ENCODE measurements at places on chromosomes 5 and 9. TPM values are rescaled to one million over a fixed set of nuclear protein-coding genes. Genes with fewer than 3 reads are reported as not detected.

DNA sequence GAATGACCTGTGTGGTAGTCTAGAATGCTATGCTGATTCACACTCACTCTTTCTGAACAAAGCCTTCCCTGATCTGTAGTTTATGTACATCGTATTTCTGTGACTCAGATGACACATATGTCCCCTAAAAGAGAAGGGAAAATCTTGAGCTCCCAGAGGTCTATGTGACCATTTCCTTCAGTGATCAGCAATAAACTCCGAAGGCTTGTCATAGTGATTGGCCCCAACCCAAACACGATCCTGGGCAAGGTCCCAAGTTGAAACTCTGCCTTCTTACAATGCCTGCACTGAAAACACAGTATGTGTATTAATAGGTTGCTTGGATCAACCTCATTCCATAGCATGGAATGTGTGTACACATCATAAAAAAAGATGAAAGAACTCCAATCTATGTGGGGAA is 685.8 kb downstream of the MAT2B start:
- no peak for DNase-seq

DNA sequence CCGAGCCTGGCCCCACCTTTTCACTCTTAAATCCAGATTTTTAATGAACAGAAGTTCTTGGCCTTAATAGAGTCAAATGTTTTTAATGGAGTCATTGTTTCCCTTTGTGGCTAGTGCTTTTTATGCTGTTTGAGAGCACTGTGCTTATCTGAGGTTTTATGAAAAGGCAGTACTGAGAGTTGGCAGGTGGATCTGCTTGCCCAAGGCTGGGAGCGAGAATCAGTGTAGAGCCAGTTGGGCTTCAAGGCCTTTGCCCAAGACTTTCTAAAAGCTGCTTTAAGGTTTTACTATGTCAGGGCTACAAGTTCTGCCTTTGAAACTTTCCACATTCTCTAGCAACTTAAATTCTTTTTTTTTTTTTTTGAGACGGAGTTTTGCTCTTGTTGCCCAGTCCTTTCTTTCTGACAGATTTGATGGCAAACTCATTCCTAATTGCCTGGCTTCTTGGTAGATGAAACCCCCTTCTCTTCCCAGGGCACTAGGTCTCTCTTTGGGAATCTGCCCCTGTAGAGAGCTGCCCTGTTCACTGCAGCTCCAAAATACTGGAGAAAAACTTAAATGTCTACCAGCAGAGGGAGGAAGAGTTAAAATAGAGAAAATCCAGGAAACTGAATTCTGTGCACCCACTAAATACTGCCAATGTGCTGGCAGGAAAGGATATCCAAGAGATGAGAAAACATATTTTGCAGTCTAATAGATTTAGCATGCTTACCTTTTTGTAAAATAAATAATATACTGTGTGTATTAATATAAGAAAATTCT is 36.9 kb upstream of the CDK20 start:
- no peak for DNase-seq

DNA sequence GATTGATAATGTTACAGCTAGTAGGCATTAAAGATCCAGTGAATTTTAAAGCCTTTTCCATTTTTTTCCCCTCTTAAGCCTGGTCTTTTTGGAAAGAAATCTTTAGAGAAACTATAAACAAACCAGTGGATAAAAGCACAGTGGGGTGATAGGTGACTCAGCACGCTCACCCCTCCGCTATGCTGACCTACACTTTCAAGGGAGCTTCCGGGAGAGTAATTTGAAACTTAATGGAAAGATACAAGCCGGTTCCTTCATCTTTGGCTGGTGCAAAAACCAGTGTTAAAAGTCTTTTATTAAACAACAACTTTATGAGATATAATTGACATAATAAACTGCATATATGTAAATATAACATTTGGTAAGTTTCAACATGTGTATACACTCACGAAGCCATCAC is 27.0 kb upstream of the ALDOB start:
- no peak for DNase-seq

GRCh38 chr5:10323588-10324488 is 16.1 kb upstream of the CMBL start:
- DNase-seq: no peak

GRCh38 chr9:83484990-83485389 is 53.2 kb downstream of the FRMD3 start:
- DNase-seq: no peak

- DNase-seq: no peak
These were observed 549.0 kb upstream of the ZNF608 start for GRCh38 chr5:125295405-125295872.

DNA sequence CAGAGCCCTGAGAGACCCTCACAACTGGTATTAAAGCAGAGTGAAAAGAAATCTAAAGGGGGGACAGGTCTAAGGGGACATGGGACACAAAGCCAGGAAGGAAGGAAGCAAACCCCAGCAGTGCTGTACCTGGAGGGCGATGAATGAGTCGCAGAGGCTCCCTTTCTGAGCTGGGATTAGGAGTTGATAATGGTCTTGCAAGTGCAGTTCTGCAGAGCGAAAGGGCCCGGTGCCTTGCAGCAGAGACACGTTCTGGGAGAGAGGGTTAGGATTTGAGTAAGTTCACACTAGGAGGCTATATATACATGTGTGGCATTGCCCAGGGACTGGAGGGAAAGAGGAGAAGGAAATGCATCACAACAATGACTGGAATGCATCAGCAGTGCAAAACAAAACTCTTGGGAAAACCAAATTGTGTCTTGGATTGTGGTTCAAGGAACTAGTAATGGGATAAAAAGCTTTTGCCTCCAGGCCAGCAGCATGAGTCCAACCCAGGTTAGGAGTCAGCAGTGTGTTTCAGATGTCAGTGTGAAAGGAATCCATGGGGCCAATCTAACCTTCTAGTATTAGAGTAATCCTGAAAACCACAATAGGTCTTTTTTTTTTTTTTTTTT is 38.8 kb upstream of the LIFR start:
- DNase-seq: no peak

DNA sequence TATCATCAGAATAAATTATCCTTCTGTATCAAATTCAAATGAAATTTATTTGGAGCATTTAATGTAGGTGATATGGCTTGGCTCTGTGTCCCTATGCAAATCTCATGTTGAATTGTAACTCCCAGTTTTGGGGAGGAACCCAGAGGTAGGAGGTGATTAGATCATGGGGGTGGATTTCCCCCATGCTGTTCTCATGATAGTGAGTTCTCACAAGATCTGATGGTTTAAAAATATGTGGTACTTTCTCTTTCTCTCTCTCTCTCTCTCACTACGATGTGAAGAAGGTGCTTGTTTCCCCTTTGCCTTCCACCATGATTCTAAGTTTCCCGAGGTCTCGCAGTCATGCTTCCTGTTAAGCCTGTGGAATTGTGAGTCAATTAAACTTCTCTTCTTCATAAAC is 678.4 kb upstream of the RGMB start:
- no peak for DNase-seq

DNA sequence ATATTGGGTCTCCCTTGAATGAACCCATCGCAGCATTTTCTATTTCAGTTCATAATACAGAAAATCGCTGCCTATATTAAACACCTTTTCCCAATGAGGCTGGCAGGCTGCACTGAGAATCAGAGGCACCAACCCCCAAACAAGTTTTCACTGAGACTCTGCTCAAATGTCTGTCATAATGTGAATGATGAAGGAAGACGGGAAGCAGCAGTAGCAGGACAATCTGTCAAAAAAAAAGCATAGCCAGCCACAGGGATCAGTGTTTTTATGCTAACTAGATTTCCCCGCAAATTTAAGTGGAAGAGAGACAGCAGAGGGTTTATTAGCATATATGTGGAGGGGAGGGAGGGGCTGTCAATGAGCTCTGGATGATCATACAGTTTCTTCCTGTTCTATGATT is 162.7 kb upstream of the PDE4D start:
- DNase-seq: no peak

SNX24 gene
- total RNA-seq: 30.2 TPM

DNA sequence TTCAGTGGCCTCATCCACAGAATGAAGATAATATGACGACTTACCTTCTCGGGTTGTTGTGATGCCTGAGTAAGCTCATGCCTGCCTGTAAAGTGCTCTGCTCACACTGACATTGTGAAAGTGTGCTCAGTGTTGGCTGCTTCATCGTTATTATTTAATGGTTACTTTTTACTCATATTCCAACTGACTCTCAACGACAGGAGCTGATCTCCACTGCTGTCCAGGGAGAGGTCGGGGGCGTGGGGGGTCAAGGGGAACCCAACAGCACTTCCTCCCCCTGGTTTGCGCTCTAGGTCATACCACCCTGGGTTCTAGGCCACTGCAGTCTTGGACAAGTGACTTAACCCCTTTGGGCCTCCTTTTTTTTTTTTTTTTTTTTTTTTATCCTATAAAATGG is 52.9 kb upstream of the ANGPTL2 start:
- no peak for DNase-seq

MLANA gene
- not detected for total RNA-seq

DNA sequence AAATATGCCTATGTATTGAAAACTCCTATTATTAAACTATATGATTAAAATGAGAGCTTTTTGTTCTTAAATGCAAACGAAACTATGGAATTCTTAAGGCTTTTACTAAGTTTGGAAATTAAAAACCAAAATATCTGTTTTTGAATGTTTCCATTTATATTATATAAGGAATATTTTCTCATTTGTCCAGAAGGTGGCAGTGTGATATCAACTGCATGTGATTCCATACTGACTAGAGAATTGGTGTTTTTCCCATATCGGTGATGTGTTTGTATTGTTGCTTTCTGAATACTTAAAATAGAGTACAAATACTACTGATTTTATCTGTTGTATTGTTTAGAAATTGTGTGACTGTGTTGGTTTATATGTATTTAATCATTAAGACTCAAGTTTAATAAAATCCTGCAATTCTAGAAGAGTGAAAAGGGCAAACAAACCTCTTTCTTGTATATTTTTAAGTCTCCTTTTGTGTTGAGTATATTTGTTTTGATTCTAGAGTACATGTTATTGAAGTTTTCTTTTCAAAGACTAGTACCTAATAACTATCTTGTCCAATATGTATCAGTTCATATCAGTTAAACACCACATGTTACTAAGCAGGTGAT is 320.8 kb downstream of the CCDC171 start:
- DNase-seq: no peak

- no peak for DNase-seq
These were observed 49.5 kb downstream of the KLF4 start for GRCh38 chr9:107439991-107440456.

GRCh38 chr5:167242701-167243100 is 1048.7 kb upstream of the WWC1 start:
- DNase-seq: no peak

- DNase-seq: no peak
These were observed 128.6 kb downstream of the SPATA31D1 start for GRCh38 chr9:82117026-82117811.

DNA sequence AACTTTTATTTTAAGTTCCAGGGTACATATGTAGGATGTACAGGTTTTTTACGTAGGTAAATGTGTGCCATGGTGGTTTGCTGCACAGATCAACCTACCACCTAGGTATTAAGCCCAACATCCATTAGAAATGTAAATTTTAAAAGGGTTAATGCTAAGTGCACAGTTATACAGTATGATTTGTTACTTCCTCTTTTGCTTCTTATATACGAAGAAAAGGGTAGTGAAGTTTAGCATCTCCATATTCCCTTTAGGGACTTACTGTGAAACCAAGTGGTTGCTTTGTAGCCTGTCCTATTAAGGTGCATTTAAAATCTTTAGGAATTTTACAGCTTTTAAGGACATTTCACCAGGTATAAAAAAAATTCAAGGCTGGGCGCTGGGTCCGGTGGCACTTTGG is 46.4 kb downstream of the RBM27 start:
- no peak for DNase-seq

- no peak for DNase-seq
These were observed 474.2 kb downstream of the GADD45G start for GRCh38 chr9:90078988-90079421.

DNA sequence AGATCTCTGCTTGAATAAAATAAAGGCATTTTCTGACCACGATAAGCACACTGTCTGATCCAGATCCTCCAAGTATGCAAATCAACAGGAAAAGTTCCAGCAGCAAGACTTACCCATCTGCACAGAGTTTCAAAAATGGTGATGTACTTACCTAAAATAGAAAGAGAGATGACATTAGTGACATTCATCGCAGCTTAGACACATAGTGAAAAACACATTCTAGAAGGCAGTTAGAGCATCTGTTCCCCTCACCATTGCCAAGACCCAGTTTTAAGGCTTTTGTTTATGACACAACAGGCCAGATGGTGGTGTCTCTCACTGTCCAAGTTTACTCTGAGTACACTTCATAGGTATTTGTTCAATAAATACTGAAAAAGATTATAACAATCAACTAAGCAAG is 207.7 kb downstream of the PDE4D start:
- DNase-seq: no peak

GRCh38 chr9:85167146-85167545 is 497.6 kb downstream of the NTRK2 start:
- DNase-seq: no peak

DNA sequence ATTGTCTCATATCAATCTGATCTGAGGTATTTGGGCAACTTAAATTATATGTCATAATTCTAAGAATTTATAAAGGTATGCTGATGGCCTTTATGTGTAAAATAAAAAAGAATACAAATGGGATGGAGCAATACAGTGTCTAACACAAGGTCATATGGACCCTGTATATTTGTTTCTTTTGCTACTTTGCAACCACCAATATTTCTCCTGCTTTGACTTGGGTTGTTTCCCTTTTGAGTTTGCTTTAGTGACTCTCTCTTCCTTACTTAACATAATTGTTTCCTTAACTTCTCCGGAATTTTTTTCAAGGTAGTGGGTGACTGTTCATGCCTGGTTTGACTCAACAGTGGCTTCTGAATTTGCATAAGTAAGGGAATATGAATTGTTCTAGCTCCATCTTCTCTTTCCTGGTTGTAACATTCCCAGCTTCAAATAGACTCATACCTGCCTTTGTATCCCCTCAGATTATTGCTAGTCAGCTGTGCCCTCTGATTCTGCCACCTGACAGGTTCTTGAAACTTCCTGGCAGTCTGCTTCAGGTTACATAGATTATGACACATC is 30.2 kb upstream of the ANXA1 start:
- DNase-seq: no peak

RNF38 gene
- 49.7 TPM for total RNA-seq

FCN2 gene
- not detected for total RNA-seq

DNA sequence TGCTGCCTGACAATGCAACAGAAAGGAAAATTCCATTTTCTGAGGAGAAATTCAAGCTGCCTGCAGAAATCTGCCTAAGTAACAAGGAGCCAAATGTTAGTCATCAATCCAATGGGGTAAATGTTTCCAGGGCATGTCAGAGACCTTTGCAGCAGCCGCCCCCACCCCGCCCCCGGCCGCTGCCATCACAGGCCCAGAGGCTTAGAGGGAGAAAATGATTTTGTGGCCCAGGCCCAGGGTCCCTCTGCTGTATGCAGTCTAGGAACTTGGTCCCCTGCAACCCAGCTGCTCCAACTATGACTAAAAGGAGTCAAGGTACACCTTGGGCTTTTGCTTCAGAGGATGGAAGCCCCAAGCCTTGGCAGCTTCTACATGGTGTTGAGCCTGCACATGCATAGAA is 45.0 kb downstream of the VLDLR start:
- DNase-seq: no peak

CENPP gene
- total RNA-seq: 4.0 TPM

MYOZ3 gene
- 1.7 TPM for total RNA-seq

SPINK6 gene
- not detected for total RNA-seq

ARL15 gene
- total RNA-seq: 29.5 TPM

GRCh38 chr9:18999173-18999785 is 33.7 kb downstream of the SAXO1 start:
- no peak for DNase-seq

FRRS1L gene
- 0.09 TPM for total RNA-seq
